Endothelial cell (in vitro differentiated cells): ENCODE measurements at places on chromosomes 16 and 17. TPM values are rescaled to one million over a fixed set of nuclear protein-coding genes. Genes with fewer than 3 reads are reported as not detected.

KRT39 gene
- total RNA-seq = 0.15 TPM

DNA sequence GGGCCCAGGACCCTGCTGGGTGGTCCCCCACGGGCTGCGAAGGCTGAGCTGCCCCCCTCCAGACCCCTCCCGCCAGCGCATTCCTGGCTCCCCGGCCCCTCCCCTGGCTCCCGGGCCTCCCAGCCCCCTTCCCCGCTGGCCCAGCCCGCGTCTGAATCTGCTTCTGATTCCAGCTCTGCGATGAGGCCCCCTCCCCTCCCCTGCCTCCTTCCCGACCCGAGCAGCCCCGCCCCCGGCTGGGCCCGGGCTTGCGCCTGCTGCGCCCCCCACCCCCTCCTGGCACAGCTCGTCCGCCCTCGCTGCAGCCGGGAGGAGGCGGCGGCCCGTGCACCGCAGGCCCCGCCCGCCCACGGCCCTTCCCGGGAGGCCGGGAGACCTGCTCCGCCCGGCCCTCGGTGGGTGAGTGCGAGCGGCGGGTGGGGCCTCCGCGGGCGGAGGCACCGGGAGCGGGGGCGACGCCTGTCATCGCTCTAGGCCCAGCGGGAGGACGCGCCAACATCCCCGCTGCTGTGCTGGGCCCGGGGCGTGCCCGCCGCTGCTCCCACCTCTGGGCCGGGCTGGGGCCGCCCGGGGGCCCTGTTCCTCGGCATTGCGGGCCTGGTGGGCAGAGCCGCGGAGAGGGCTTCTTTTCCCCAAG lies at the start of gene NTN3:
Gene NTN3 (plus strand): TSS at position 282 of the 637 bp plus-strand sequence. CDS start 405 bp downstream, outside the sequence.
- DNase-seq = peak; percentile 17

GRCh38 chr16:15610369-15610871 lies 32.5 kb downstream of the MARF1 start:
- DNase-seq = no peak

DNA sequence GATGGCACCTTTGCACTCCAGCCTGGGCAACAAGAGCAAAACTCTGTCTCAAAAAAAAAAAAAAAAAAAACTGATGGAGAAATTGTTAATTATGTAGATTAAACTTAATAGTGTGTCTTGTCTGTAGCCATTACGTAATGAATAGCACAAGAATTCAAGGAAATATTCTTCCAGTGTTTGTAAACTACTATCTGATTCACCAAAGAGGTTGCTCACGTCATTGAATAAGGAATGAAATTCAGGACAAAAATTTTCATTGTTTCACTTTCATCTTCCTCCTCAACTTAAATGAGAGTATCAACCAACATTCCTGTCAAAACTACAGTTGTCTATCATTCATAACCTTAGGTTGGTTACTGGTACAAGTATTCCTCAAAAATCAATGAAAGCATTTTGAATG lies 30.7 kb upstream of the MYO18A start:
- DNase-seq = no peak

DNA sequence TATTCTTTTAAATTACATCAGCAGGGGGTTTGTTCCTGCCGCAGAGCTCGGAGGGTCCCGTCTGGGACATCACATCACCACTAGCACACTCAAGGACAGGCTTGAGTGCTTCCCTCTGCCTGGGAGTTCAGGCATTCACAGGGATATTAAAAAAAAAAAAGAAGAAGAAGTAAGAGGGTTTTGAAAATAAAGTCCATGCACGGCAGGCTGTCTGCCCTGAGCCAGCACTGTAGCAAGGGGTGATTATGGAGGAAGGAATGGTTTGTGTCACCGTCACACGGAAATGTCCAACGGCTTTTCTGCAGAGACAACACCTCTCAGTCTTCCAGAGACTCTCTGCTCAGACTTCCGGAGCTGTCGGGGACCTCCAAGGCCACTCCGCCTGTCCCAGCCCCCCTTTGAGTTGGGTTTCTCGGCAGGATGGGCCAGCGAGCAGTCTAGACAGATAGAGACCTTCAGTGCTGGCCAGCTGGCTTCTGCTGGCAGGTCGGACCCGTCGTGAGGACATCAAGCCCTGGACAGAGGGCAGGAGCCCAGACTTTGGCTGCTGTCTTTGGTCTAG lies 33.6 kb downstream of the MEOX1 start:
- DNase-seq = no peak

DNA sequence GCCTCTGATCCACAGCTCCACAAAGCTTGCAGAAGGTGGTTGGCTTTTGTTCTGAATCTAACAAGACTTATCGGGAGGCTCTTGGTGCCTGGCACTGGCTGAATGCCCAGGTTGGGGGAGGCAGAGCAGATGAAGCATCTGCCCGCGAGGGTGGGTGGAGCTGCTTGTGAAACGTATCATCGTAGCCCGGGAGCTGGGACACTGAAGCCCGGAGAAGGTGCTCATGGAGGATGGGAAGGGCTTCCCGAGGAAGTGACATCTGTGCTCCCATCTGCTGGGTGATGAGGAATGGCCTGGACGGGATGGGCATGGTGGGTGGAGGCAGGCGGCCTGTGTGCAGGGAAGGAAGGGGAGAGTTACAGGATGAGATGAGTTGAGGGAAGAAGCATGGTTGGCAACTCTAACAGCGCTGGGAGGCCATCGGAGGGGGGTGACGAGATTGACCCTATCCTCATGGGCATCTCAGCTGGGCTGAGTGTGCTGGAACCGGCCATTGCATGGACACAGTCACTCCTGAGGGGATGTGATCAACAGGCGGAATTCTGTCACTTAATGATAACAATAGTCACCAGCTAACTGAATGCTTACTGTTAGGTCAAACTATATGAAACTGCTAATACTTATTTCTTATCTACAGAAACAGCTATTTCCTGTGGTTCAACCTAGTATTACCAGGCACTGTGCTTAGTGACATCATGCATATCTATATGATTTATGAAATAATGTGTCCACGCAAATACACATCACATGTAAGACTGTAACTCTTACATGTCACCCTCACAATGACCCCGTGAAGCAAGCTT lies 102.7 kb downstream of the ABCC6 start:
- DNase-seq = no peak

DNA sequence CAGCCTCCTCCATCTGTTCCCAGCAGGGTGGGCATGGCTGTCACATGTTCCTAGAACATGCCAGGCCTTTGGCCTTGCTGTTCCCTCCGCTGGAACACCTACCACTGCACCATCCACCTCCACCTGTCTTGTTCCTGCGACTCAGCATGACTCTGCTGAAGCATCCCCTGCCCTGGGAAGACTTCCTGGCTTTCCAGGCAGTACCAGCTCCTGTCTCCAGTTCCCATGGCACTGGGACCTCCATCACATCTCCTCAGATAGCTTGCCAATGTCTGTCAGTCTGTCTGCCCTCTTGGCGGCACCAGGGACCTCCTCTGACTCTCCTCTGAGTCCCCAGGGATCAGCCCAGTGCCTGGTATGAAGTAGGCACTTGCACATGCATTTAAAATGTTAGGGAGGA lies 15.7 kb downstream of the PDP2 start:
- no peak for DNase-seq

HBZ gene
- total RNA-seq = not detected

- no peak for DNase-seq
Observed at GRCh38 chr16:23206986-23207385, 24.4 kb downstream of the SCNN1G start.

GRCh38 chr17:71472809-71473789 lies 647.7 kb upstream of the SOX9 start:
- DNase-seq = peak; percentile 31

DNA sequence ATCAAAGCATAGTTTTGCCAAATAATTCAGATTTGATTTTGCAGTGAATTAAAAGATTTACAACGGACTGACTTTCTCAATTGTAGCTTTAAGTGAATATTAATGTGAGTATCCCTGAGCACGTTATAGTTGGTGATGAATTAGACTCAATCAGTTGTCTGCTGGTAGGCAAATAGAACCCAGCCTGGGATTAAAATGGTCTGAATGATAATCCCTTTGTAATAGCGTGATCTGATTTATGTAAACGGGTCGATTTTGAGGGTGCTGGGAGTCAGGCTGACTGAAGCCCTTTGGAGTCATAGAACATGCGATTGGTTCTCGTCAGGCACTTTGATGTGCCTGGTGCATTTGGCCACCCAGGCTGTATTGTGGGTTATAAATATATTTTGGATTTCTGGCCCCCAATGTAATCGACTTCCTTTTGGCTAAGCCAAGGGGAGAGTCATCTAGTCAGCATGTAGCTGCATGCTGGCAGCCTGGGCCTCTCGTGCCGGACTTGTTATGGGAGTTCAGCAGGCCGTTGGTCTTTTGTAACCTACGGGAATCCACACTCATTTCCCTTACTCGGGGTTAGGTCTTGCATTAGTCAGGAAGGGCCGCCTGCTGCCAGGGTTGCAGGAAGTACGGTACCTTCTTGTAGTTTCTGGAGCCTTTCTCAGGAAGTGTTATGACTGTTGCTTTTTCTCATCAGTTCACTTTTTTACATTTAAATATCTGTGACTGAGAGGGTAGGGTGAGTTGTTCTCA lies 5.4 kb downstream of the PGS1 start:
- peak; percentile 55 for DNase-seq

- DNase-seq = no peak
Observed at GRCh38 chr17:67712375-67712774, 5.4 kb upstream of the NOL11 start.

DNA sequence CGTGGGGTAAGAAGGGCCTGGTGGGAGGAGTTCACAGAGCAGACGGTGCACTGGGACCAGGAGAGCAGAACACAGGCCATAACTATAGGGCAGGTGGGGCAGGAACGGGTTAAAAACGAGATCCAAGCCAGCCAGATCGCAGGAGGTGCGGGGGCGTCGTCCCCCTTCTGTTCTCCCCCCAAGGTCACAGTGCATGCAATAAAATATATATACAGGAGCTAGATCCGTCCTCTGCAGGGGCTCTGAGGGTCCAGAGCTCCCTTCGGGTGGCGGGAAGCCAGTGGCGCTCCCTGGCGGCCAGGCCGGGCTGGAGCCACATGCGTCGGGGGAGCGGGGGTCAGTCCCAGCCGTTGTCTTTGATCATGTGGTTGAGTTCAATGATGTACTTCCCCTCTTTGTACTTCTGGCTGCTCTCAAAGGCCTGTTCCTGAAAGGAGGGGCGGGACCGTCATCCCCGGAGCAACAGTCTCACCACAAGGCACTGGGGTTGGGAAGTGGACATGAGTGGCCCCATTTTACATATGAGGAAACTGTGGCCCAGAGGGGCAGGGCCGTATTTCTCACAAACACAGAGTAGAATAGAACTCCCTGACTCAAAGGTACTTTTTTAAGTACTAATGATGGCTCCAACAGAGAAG lies 768 bp upstream of the TBX6 start:
- DNase-seq = peak; percentile 92

STX1B gene
- 5.5 TPM for total RNA-seq

- DNase-seq = no peak
Observed at GRCh38 chr16:89325861-89326471, 108.5 kb downstream of the ZNF778 start.

- no peak for DNase-seq
Observed at GRCh38 chr17:58189436-58190146, 2.9 kb upstream of the EPX start.

DNA sequence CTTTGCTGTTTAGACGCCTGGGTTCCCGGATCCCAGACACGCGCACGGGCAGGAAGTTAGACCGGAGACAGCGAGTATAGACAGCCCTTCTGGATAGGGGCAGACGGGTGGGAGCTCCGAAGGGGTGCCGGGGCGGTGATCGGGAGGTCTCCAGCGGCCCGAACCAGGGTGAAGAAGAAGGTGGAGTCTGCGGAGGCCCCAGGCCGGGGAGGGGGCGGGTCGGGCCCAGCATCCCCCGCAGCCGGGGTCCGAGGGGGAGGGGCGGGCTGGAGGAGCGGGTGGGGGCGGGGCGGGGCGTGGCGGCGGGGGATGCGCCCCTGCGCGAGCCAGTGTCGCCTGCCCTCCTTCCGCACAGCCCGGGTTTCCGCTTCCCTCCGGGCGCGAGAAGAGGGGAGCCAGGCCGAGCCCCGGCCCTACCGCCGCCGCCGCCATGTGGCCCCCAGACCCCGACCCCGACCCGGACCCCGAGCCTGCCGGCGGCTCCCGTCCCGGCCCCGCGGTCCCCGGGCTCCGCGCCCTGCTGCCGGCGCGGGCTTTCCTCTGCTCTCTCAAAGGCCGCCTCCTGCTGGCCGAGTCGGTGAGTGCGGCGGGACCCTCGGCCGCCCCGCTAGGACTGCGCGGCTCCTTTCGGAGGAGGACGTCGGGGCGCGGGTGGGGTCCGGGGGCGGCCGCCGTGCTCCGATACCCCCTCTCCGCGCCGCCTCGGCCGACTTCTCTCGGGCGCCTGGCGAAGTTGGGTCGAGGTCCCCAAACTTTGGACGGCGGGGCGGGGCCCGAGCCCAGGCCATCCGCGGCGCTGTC lies at the start of gene CMTM3:
Gene CMTM3 (plus strand): TSS at position 329 of the 801 bp plus-strand sequence. CDS start 102 bp downstream, at position 431.
- peak; percentile 81 for DNase-seq

DNA sequence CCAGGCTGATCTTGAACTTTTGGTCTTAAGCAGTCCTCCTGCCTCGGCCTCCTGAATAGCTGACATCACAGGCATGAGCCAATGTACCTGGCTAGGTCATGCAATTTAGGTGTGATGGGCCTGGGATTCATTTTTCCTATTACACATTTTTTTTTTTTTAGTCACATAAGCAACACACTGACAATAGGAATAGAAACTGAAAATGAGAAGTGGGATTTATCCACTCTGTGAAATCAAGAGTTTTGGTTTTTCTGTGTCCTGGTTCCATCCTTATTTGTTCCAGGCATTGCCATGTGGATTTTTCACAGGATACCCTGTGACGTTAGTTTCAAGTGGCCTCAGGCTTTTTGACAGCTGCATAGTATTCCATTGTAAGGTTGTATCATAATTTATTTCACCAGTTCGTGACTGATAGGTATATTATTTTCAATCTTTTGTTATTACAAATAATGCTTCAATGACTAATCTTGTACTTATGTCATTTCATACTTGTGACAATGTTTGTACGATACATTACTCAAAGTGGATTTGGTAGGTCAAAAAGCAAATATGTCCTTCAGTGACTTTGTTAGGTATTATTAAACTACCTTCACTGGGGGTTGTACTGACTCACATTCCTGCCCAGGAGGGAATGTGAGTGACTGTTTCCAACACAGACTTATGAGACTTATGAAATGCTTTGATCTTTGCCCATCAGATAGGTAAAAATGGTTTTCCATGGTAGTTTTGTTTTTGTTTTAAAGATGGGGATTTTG lies 10.6 kb downstream of the ADCY7 start:
- DNase-seq = no peak

- no peak for DNase-seq
Observed at GRCh38 chr16:86307514-86307903, 202.8 kb upstream of the FOXF1 start.

DNA sequence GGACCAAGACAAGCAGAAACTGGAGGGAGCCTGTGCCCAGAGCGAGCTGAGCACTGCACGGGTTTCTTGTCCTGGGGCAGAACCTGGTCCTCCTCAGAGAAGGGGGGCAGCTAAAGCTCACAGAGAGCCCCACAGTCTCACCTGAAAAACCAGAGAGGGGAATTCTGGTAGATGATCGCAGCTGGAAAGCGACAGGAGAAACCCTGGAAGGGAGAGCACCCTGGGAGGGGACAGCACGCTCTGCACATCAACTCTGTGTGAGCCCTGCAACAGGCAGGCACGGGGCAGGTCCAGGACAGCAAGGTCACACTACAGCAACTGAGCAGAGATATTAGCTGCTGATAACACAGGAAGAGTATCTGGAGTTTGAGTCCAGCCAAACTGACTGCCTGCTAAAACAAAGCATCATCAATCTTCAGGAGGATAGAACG lies 18.2 kb downstream of the ZCCHC14 start:
- DNase-seq = no peak

IL4R gene
- 45.7 TPM for total RNA-seq

GRCh38 chr16:1469693-1470201 lies 5.1 kb downstream of the CLCN7 start:
- no peak for DNase-seq

GRCh38 chr17:40535924-40536294 lies 29.4 kb downstream of the CCR7 start:
- DNase-seq = no peak

CXCL16 gene
- 0.13 TPM for total RNA-seq

CACNG3 gene
- not detected for total RNA-seq

GRCh38 chr16:86033971-86034370 lies 135.0 kb downstream of the IRF8 start:
- no peak for DNase-seq
